ENCODE measurements at places on chromosomes 3 and 15. TPM values are rescaled to one million over a fixed set of nuclear protein-coding genes. Genes with fewer than 3 reads are reported as not detected.

The SECISBP2L gene
- total RNA-seq: 28.7 TPM

- DNase-seq: no peak
Measured at GRCh38 chr3:194304186-194304917, 46.8 kb downstream of the CPN2 start.

DNA sequence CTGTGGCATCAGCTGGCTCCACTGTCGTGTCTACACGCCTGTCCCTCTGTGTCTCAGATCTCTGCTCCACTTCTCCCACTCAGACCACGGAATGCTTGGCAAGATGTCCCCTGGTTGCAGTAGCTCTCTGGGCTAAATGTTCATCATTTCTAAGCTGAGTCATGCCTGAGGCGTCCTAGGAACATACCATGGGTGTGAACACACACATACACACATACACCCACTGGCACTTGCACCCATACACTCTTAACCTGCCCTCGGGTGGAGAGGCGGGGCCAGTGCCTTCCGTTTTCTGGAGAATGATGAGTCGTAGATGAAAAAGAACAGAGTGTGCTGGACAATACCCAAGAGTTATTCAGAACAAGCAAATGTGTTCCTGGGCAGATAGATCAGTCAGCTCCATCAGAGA, 72.4 kb downstream of the SENP2 start:
- no peak for DNase-seq

DNA sequence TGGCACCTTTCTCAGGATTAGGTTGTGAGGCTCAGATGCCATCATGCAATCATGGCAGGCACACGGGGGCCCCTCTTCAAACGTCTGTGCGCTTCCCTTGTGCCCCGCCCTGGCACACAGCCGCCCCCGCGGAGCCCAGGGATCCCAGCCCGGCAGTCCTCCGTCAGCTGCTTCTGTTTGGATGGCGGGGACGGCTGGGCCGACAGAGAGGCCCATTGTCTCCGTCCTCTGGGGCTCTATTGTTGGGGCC, 849 bp upstream of the HDAC11 start:
- DNase-seq: no peak

- peak; percentile 46 for DNase-seq
Measured at GRCh38 chr3:15360788-15361493, 28.6 kb upstream of the SH3BP5 start.
